ENCODE measurements at places on chromosomes 4 and X.

- no peak for DNase-seq
Measured at GRCh38 chr4:88730811-88731210, 33.2 kb upstream of the NAP1L5 start.

GRCh38 chr4:39525822-39526690 lies 1.2 kb downstream of the UGDH start:
- no peak for DNase-seq

- DNase-seq, result no peak
Measured at GRCh38 chr4:155615081-155615887, 51.4 kb upstream of the GUCY1A1 start.

DNA sequence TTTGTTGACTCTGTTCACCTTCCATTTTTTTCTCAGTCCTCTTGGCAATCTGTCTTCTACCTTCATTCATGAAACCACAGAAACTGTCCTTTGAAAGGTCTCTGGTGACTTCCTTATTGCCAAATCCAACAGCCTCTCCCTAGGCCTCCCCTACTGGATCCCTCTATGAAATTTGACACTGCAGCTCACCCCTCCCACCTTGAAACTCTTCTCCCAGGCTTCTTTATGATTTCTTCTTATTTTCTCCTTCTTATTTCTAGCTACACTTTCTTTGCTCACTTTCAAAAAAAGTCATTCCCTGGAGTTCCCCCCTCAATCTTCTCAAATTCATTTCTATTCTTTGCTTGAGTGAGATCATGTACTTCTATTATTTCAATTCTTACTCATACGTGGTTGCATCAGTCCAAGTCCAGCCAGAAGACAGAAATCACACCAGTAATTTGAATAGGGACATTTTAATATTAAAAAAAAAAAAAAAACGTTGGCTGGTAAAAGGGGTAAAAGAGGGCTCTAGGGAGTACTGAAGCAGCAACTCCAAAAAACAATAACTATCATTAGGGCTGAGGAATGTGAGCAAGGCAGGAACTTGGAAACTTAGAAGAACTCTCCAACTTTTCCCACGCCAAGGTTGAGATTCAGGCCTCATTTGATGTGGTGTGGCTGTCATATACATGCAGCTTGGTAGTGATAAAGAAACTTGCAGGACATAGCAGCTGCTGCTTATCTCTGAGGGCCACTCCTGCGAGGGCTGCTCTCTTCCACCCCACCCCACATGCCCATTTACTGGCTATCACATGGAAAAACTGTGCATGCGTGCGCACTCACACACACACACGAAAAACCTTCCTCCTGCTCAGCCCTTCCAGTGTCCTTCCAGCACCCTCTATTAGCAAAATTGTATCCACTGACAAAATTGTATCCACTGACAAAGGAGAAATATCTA lies 169.8 kb upstream of the GALNT7 start:
- DNase-seq, result no peak

DNA sequence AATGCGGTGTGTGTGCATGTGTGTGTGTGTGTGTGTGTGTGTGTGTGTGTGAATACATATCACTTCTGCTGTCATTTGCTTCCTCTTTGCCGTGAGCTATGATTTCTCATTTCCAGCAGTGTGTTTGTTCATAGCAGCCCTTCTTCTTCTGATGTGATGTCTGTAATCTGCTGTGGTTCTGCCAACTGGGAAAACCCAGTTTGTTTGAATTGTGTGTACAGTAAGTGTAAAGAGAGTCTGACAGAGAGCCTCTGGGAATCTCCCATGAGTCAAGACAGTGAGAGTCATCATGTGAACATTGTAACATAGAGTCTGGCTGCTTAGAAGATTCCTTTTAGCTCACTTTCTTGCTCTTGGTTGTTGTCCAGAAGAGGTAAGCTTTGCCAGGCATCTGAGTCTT lies 8.4 kb upstream of the NWD2 start:
- no peak for DNase-seq

Measured in nucleus accumbens (tissue), 56 donors.